NCI-H2081 (cell line): ENCODE measurements at places on chromosomes 3 and 15.
A peak's percentile ranks its signal among the peaks of the same experiment; 100 is the strongest.

GRCh38 chr3:156429125-156429524 is 125.8 kb downstream of the SSR3 start:
- DNase-seq, result no peak

DNA sequence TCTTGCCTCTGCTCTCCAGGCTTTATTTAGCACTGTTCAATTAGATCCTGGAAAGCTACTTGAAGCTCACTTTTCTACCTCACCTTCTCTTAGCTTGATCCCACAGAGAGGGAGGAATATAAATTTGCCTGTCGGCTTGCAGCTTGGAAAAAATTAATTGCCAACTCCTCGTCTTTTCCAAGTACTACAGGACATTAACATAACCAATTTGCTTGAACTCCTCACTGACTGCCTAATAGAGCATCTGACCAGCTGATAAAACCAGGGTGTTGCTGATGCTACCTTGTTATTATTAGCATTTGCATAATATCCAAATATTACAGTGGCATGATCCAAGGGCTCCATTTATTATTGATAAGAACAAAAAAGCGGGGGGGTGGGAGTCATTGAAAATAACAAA is 561.8 kb downstream of the MCTP2 start:
- no peak for DNase-seq

GRCh38 chr3:128523591-128523990 is 30.6 kb upstream of the GATA2 start:
- DNase-seq, result no peak

GRCh38 chr15:39407116-39407515 is 173.8 kb upstream of the THBS1 start:
- DNase-seq, result no peak

DNA sequence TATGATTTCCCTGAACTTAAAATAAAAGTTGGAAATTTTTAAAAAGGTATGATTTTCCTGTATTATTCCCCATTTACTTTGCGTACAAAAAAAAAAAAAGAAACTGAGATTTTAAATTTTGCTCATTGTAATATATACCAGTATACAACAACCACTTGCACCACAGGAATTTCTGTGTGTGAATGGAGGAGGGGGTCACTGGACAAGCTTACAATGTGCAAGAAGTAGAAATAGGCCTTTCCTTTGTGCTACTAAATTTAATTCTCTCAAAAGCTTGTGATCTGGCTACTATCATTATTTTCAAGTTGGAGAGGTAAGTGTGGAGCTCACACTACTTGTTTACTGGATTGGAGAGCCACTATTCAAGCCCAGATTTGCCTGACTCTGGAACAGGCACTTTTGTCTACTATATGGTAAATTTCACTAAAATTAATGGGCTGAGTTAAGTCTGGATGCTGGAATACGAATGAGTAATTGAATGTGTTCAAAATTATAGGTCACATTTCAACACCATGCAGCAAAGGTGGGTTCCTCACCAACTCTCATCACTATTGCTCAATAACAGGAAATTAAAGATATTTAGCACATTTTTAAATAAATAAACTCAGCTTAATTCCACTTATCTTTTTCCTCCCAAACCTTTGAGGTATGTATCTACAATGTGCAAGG is 148.0 kb upstream of the MBNL1 start:
- DNase-seq, result no peak

DNA sequence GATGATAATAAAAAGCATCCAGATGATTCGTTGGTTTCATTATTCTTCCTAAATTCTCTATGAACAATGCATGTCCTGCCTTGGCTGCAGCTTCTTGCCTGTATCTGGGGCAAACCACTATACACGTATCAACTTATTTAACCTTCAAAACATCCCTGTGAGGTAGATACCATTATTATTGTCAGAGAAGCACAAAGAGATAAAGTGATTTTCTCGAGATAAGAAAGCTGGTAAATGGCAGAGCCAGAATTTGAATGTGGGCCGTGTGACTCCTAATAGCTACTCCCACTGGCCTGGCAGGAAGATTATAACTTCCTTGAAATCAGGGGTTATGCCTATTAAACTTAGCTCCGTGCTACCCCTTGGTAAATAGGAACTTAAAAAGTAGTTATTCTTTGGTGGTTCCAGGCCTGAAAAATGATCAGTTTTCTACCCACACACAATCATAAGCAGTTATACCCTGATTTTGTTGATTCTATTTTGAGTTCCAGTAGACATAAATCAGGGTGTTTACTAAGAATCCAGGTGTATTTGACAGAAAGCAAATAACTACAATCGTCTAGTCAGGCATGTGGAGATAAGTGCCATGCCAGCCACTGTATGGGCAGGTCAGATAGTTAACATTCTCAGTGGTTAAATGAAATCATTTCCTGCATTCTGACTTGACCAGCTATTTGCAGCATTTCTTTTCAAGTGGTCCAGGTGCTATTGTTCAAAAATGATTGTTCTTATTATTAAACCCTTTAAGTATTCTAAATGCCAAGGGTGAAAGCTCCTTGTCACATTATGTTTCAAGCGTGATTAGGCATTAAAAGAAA is 99.2 kb upstream of the LRRN1 start:
- DNase-seq, result peak; percentile 74

DNA sequence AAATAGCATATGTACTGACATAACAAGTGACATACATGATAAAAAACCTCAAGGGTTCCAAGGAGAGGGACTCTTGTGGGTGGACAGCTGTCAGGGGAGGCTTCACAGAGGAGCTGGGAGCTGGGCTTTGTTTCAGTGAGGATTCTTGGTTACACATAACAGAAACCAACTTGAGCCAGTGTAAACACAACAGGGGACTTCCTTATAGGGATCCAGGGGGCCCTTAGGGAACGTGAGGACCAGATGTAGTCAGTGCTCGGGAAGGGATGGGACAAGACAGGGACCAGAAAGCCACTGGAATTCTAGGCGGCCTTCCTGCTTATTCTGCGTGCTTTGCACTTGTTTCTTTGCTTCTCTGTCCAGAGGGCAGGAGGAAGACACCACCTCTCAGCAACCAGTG is 34.9 kb downstream of the SNAPC5 start:
- no peak for DNase-seq

GRCh38 chr3:49359623-49360022 is 1.5 kb upstream of the GPX1 start:
- no peak for DNase-seq

- DNase-seq, result no peak
Measured at GRCh38 chr15:34642247-34642646, 58.8 kb upstream of the GOLGA8B start.

GRCh38 chr3:40546816-40547215 is 22.1 kb downstream of the ZNF621 start:
- no peak for DNase-seq

DNA sequence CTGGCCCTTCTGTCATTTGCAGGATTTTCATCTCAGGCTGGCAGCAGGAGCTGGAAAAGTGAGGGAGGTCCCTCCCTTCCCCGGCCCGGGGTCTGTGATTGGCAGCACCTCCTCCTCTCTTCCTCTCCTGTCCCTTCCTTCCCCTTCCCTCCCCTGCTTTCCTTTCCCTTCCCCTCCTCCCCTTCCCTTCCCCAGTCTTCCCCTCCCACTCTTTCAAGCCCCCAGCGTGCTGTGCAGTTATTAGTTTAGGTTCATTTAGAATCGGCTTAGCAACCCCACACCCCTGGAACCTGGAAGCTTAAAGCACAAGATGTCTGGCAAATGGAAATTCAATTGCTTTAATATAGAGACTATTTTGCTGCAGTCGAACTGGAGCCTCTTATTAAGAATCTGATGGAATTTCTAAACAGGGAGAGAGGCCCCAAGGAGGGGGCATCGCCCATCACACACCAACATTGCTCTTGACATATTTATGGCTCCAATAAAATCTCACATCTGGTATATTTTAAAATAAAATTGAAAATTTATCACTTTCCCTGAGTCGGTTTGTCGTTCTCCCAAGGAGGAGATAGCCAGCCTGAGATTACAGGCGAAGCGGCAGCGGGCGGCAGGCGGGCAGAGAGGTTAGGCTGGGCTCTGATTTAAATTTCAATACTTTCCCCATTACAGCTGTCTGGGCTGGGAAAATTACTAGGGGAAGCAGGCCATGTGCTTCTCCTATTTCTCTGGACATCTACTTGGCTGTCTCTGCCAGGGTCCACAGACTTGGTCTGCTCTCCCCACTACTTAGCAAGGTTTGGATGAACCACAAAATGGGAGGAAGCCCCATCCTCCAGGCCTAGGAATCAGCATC is 98.9 kb downstream of the LINGO1 start:
- no peak for DNase-seq

DNA sequence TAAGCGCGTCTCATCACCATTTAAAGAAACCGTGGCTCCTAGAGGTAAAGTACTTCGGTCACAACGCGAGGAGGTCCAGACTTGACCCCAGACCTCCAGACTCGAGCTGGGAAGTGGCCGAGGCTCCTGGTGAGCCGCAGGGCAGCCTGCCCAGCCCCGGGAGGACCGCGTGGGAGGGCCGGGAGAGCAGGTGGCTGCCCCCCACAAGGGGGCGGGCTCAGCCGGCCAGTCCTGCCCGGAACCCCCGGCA is at the start of gene SLC27A2:
Gene SLC27A2 (plus strand): TSS at position 228 of the 250 bp plus-strand sequence. CDS start 232 bp downstream, outside the sequence.
- DNase-seq, result no peak
